GM04504 (cell line): ENCODE measurements at places on chromosomes 4 and X.

GRCh38 chr4:187993827-187994226, 1.7 kb upstream of the ZFP42 start:
- no peak for DNase-seq

- no peak for DNase-seq
These were observed 304.9 kb upstream of the RPS6KA3 start for GRCh38 chrX:20571611-20572010.

- no peak for DNase-seq
These were observed 270.1 kb downstream of the QDPR start for GRCh38 chr4:17241835-17242234.

DNA sequence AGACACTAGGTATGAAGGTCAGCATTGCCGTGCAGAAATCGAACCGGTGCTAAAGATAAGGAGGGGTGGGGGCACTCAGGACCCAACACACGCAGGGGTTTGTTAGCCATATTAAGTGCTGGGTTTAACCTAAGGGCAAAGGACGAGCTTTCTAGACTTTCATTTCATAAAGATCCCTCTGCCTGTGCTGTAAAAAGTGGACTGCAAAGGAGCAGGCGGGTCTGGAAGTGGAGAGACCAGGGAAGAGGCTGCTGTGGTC, 1.3 kb downstream of the CASP3 start:
- DNase-seq: no peak

DNA sequence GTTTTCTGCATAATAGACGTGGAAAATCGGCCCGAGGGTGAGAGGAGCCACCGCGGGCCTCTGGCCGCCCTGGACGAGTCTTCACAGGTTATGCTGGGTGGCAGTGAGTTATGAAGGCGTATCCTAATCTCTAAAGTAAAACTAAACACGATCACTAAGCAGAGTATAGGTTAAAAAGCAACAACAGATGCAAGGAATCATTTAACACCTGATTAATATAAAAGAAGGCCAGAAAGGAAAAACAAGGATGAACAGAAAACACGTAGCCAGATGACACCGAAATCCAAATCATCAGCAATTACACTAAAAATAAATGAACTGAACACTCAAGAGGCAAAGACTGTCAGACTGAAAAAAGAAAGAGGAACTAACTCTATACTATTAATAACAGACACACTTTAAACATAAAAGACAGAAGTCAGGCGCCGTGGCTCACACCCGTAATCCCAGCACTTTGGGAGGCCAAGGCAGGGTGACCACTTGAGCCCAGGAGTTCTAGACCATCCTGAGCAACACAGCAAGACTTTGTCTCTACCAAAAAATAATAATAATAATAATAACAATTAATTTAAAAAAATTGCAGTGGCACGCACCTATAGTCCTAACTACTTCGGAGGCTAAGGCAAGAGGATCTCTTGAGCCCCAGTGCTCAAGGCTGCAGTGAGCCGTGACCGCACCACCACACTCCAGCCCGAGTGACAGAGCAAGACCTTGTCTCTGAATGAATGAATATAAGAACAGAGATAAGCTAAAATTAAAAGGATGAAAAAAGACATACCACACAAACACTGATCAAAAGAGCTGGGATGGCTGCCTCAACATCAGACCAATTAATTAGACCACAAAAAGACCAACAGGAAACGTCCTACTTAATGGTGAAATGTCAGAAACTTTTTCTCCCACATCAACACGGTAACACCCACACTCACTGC, 30.0 kb downstream of the CTBP1 start:
- DNase-seq: no peak

- DNase-seq: no peak
These were observed 29.2 kb upstream of the CCNI start for GRCh38 chr4:77104791-77105540.

DNA sequence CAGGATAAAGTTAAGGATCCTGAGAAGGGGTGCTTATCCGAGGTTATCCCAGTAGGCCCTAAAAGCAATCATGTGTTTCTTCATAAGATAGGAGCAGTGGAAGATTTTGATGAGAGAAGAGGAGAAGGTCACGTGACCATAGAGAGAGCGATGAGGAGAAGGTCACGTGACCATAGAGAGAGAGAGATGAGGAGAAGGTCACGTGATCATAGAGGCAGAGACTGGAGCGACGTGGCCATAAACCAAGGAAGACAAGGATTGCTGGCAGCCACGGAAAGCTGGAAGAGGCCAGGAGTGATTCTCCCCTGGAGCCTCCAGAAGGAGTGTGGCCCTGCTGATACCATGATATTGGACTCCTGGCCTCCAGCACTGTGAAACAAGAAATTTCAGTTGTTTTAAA, 38.4 kb upstream of the ZNF518B start:
- no peak for DNase-seq

DNA sequence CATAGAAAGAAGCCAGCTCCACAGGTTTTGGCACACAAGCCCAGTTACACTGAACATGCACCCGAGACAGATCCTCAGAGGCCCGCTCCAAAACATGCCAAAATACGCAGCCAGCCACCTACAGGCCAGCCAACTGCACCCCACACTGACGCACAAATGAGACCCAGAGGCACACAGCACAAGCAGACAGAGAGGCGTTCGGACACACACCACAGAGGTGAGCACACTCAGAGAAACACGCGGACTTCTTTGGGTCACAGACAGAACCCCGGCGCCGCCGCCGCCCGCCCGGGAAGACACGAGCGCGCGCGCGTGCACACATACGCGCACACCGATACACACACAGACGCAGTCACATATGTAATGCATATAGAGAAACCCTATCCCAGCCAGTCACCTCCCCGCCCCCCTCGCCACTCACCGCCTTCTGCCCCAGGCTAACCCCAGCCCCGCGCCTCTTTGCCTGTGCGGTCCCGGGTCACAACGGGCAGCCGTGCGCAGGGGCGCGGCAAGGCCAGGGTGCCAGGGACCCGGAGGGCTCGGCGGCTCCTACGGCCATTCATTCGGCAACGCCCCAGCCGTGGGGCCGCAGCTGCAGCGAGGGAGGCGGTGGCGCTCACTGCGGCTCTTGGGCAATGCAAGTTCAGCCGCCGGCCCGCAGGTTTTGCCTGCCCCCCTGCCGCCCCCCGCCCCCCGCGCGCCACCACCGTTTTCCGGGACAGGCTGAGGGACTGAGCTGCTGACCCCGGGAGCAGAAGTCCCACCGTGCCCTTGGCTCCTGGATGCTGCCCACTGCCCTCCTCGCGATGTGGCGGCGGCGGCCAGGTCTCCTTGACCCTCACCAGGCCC, 553 bp downstream of the SEPTIN6 start:
- no peak for DNase-seq

DNA sequence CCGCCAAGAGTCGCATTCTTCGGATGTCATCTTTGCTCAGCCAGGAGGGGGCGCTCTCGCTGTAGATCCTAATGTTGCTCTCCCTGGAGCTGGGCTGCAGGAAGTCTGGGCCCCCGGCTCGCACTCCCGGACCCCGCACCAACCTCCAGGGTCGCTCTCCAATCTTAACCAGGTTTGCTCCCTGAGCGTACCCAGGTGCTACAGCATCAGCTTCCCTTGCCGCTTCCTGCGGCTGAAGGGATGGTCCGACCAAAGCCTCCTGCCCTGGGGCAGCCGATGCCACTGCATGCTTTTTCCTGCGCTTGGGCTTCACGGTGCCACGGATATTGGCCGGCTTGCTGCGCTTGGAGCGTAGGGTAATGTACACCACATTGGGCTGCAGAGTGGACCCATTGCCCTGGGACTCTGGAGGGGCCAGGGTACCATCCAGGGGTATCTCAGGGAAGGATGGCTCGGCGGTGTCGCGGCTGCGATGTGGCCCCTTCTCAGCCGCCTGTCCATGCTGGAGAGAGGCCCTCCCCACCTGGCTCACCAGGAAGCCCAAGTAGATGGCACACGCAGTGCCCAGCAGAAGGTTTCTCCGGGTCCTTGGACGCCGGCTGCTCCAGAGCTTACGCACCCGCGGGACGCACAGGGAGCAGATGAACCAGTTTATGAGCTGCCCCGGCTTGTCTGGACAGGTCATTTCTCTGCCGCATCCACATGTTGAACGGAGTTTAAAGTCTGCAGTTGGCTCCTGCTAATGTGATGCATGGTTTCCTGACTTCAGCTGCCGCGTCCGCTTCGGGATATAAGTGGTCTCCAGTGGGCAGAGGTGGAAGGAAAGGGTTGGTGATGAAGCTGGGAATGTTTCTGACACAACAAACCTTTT, 1.9 kb downstream of the GASK1B start:
- no peak for DNase-seq

DNA sequence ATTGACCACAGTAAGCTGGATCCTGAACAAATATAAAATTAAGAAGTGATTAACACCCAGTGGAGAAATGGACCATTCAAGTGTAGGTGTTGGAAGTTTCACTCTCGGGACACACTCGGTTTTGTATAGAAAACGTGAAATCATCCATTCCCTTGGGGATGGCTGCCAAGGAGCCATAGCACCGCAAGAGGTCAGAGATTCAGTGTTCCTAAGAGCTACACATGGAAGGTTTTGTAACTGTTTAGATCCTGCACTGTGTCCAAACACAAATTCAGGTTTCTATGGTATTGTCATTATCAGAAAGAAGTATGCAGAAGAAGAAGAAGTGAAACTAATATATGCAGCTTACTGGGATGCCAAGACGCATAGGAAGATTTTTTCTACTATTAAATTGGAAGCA, 281.0 kb downstream of the LDB2 start:
- no peak for DNase-seq

DNA sequence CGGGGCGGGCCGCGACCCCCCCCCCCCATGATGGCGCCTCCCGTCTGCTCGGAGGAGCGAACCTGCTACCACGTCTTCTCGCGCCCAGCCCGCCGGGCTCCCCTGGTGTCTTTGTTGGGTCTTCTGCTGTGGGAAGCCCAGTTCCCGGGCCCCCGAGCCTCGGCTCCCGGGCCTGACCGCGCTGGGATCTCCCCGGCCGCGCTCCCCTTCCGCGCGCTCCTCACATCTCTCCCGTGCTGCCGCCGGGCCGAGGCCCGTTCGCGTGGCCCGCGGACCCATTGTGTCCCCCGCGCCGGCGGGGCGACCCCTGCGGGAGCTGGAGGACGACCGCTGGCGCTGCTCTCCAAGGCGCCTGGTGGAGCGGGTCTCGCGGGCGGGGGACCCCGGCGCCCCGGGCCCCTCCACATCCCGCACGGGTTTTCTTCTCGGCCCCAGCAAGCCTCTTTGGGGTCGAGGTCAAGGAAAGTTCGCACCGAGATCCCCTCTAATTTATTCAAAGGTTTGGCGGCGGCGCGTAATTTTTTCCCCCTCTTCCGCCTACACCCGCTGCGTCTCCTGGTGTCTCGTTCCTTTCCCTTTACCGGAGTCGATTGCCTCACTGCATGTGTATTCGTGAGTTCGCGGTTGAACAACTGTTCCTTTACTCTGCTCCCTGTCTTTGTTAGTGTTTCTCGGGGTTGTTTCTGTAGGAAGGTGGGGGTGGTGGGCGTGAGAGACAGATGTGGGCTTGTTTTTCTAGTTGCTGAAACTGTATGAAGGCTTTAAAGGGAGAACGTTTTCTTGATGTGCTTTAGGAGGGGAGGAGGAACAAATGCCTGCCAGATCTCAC, 770 bp downstream of the SMAD1 start:
- DNase-seq: peak; percentile 37

- no peak for DNase-seq
These were observed 55.1 kb upstream of the NAP1L5 start for GRCh38 chr4:88752754-88753153.

- no peak for DNase-seq
These were observed 91.1 kb upstream of the KIT start for GRCh38 chr4:54566608-54567007.

DNA sequence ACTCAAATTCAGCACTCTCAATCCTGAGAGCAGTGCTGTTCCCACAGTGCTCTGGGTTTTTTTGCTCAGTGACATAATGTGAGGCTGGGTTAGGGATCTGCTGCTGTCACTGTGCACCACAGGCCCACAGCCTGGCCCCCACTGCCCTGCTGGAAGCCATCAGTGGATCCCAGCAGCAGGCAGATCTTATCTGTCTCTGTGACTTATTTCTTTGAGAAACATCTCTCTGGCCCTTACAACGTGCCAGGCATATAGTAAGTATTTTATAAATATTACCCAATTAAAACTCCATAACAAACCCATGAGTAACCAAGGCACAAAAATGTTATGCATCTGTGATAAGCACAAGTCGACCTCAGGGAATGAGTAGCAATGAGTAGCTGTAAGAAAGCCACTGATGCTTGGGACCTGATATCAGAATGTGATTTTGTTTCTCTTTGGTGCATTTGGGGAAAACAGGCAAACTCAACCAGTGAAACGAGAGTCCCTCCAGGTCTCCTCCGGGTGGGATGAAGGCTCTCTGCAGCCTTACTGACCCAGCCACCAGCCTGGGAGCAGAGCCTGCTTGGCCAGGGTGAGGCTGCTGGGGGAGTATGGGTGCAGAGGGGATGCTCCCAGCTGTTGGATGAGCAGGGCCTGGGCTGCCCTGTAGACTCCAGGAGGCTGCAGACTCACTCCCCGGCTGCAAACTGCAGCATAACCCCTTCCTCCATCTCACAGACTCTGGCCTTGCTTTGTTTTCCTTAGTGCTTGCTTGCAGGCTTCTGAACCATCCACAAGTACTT, 172.7 kb upstream of the LNX1 start:
- peak; percentile 77 for DNase-seq

GRCh38 chr4:54440394-54441136, 211.5 kb downstream of the PDGFRA start:
- no peak for DNase-seq

GRCh38 chr4:86845593-86845992, 3.6 kb downstream of the SLC10A6 start:
- no peak for DNase-seq

DNA sequence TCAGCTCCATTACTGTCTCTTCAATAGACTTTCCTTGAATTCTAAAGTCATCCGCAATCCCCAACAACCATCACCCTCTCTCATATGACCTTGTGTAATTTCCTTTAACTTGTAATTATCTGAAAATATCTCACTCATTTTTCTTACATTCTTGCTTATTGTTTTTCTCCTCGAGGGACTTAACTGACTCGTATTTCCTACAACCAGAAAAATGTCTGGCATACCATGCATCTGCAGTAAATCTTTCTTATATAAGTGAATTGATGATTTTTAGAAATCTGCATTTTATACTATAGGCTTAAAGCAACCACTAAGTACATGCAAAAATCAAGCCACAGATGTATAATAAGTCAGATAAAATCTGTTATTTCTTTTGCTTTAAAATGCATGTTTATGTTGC, 276.7 kb downstream of the UNC5C start:
- DNase-seq: no peak

DNA sequence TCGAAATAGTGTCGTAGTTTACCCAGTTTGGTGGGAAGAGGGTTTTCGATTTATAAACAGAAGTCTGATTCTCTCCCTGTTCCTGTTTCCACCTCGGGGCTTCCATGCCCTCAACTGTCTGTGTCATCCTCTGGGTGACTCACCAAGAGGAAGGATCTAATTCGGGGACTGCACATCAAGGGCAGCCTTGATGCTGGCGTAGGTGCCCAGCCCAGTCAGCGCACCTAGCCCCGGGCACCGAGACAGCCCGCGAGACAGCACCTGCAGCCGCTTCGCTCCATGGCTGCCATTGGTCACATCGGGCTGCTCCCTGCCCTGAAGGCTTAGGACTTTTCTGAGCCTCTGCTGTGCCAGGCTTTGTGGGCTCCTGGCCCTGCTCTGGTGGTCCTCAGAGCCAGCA, 7.7 kb downstream of the ABCD1 start:
- no peak for DNase-seq

GRCh38 chrX:49101629-49101984, 21.9 kb upstream of the WDR45 start:
- no peak for DNase-seq
